Caki2 (cell line): ENCODE measurements at places on chromosomes 13 and 19.

GRCh38 chr13:106570299-106570852, 2.4 kb upstream of the ARGLU1 start:
- DNase-seq, result peak; percentile 90

DNA sequence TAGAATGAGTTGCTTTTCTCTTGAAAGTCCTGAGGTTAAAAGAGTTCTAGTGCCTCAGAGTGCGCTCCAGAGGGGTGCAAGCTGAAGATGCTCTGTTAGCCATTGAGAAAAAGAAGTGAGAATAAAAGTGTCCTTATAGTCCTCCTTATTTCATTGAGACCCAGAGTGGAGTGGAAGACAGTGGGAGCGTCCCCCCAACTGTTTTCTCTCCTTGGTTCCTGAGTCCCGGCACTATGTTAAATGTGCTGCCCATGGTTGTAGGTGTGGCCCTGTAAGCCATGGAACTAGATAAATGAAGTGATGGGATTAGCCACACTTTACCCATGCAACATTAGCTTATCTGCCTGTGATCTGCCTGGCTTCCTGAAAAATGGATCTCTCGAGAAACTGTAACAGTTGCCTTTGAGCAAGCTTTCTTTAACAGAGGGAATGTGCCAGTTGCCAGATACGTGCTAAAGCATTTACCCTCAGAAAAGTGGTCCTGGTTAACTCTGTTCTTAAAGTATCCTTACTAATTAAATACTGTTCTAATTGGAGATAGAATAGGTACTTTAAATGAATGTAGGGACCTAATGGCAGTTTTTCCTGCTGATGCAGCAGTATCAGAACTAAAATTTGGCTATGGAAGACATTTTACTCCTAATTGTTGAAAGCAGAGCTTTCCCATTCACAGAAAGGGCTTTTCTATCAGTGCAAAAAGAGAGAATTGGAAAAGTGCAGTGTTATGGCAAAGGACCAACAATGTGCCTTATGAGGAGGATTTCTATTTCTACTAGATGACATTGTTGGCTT, 21.4 kb upstream of the PSG9 start:
- peak; percentile 48 for DNase-seq

- DNase-seq, result no peak
These were observed 11.5 kb downstream of the HIPK4 start for GRCh38 chr19:40378509-40378908.

- no peak for DNase-seq
These were observed 89.1 kb downstream of the CAB39L start for GRCh38 chr13:49354719-49355118.

DNA sequence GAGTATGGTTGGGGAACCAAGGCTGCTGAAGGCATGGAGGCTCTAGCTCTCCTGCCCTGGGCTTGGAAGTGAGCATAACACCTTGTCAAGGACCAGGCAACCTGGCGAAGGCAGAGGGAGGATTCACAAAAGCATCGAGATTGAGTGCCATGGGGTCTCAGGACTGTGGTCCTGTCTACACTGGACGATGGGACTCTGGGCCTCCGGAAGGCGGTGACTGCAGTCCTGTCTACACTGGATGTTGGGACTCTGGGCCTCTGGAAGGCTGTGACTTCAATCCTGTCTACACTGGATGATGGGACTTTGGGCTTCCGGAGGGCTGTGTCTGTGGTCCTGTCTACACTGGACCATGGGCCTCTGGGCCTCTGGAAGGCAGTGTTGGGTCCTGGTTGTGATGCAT, 290.4 kb downstream of the TEX29 start:
- no peak for DNase-seq
